ENCODE measurements at places on chromosomes 1 and 21.

DNA sequence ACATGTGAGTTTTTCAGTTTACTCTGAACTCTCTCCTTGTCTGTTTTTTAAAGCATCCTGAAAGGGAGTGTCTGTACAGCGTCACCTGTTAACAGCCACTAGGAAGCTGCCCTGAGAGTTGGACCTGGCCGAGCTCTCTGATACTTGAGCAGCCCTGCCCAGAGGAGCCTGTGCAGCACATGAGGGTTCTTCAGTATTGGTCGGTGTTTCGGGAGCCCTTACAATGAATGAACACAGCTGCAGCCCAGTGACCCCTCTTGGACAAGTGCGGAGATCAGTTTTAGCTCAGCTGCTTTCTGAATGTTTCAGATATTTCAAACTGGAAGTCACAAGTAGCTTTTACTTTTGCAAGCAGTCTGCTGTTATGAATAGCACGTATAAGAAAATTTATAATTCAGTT, 39.2 kb downstream of the ADARB1 start:
- no peak for DNase-seq

DNA sequence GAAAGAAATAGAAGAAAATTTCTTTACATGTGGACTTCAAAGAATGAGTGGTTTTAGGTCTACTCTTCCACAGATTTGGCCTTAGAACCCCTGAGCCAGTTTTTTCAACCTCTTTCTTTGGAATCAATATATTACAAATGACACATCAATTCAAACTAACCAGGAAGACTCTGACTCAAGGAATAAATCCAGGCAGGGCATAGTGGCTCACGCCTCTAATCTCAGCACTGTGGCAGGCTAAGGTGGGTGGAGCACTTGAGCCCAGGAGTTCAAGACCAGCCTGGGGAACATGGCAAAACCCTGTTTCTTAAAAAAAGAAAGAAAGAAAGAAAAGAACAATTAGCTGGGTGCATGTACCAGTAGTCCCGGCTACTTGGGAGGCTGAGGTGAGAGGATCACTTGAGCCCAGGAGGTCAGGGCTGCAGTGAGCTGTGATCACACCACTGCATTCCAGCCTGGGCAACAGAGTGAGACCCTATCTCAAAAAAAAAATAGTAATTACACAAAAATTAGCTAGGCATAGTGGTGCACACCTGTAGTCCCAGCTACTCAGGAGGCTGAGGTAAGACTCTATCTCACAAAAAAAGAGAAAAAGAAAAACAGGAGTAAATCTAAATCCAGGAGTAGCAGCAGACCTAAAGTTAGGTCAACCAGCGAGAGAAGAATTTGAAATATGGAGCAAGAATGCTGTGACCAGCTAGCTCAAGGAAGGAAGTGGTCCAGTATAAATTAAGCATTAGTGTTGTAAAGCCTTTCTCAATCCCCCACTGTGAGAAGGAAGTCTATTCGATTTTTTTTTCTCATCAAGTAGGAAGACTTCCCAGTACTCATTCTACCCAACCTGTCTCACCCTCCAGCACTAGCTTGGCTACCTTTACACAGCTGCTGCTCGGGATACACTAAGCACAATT, 1.9 kb downstream of the SORT1 start:
- no peak for DNase-seq

GRCh38 chr1:202061055-202061454, 50.7 kb downstream of the ELF3 start:
- DNase-seq = no peak

DNA sequence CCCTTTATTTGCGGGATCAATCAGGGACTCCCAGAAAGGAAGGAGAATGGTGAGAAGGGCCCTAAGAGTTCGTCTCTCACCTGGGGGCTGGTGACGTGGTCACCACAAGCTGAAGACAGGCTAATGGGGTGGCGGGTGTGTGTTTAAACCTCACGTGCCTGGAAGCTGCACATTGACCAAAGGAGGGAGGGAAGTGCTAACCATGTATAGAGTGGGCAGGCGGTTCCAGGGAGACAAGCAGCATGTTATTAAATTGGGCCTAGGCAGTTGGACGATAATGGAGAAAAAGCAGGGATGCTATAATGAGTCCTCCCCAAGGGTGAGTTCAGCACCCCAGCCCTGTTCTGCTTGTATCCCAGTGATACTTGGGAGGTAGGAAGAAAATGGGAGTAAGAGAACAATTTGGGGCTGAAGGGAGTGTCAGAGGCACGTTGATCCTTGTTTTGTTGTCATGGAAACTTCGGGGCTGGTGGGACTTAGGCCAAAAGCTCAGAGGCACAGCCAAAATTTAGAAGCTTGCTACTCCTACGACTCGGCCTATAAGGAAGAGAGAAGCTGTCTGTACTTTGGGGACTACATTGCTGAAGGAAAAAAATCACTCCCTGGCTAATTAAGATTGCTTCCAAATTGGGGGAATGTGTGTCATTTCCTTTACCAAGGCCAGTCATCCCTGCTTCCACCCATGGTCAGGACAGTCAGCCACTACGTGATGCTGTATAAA, 33.2 kb upstream of the EPHA8 start:
- no peak for DNase-seq

- no peak for DNase-seq
These were observed 51.6 kb upstream of the ADARB1 start for GRCh38 chr21:45022736-45023135.

GRCh38 chr1:240306673-240307072, 215.0 kb downstream of the FMN2 start:
- no peak for DNase-seq

- DNase-seq = peak; percentile 79
These were observed 14.8 kb downstream of the BCAR3 start for GRCh38 chr1:93666613-93667384.

DNA sequence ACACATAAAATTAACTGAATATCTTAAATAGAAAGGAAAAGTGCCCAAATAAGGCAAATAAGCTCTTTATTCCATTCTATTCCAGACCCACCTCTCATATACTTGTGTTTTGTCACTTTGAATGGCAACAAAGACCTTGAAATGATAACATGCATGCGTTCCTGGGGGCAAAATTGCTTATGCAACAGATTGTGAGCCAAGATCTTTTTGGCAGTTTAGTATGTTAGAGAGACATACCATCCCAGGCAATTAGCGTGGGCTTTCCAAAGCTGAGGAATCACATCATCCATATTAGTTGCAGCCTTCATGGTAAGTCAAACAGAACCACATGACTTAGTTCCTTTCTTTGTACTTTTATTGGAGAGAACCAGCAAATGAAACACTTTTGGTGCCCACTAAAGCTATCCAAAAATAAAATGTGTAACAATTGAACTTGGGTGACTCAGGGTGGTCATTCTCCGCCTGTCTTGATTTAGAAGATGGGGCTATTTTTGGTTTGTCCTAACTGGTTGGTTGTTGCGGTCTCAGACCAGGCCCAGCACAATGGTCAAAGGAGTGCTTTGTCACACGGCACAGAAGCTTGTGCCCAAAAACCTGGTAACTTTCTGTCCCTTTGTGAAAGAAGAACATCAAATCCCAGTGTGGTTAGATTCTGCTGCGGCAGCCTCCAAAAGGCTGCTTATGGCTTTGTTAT, 68.7 kb upstream of the ATF3 start:
- no peak for DNase-seq

DNA sequence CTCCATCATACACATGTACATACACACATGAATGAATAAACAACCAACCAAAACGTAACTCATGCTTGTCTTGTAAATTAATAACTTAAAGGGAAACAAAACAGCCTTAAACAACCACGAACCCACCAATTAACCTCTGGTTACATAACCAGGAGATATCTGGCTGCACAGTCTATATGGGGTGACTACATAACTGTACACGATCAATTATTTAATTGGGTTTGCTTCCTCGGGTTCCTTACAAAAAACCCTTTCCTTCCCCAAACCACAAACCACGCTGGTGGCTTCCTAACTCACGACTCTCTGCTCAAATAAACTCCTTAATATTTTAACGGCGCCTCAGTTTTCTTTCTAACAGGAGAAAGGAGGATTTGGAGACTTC, 744 bp downstream of the ZNF670 start:
- DNase-seq = no peak

DNA sequence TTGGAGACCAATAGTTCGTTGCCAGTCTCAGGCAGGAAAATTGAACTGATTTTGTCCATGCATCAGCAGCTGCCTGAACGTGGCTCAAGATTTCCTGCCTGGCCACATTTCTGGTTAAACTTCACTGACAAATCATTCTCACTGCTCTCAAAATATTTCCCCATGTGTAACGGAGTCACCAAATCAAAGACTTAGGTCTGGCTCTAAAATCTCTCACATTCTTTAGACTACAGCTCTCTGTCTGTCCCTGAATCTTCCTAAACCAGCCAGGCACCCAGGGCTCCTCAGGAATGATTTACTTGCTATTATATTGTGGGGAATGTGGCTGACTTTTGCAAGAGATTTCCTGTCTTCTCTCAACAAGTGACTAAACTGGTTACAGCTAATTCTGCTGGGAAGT, 49.2 kb upstream of the GJA8 start:
- DNase-seq = no peak

DNA sequence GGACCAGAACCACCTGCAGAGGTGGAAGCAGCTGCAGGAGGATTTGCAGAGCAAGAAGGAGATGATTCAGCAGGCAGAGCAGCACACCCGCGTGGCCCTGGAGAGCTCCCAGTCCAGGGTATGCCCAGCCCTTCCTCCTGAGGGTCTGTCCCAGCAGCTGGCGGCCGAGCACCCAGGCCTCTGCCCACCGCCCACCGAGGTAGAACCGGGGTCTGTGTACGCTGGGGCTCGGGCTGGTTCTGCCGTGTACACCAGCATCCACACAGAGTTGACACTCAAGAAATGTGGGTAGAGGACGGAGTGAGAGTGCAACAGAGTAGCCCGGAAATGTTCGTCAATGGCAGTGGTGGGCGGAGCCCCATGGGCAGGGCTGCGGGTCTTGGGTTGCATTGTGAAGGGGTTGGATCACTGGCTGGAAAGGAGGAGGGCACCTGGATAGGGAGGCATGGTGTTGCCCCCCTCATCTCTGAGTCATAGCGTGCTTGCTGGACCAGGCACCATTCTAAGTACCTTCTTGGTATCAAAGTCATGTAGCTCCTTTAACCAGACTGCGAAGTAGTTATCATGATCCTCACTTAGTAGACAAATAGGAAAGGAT, 5.1 kb upstream of the SMIM1 start:
- DNase-seq = no peak

GRCh38 chr21:35227786-35228185, 178.7 kb upstream of the RUNX1 start:
- DNase-seq = no peak

- no peak for DNase-seq
These were observed 8.6 kb downstream of the RAP1A start for GRCh38 chr1:111628153-111628552.

- no peak for DNase-seq
These were observed 13.9 kb upstream of the EDN2 start for GRCh38 chr1:41498391-41498790.

- no peak for DNase-seq
These were observed 335.5 kb downstream of the COL11A1 start for GRCh38 chr1:102772831-102773230.

GRCh38 chr21:34129901-34130715, 56.7 kb downstream of the MRPS6 start:
- peak; percentile 50 for DNase-seq

- peak; percentile 40 for DNase-seq
These were observed 990 bp downstream of the VWA5B1 start for GRCh38 chr1:20291645-20292084.

GRCh38 chr1:3759796-3760195, 7.5 kb downstream of the CCDC27 start:
- DNase-seq = no peak

DNA sequence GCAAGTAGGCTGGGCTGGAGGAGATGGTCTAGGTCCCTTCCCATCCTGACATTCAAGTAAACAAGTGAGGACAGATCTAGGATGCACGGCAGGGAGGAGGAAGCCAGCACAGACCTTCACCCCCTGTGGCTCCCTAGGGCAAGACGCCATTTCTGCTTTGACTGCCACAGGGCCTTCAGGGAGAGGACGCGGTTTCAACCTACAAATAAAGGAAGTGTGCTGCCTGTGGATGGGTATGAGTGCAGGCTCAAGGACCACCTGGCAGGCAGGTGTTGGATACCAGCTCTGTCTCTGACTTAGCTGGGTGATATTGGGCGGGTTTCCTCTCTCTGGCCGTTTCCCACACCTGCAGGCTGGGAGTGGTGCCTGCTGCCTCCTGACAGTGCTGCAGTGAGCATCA, 16.2 kb downstream of the SLC2A1 start:
- DNase-seq = no peak

DNA sequence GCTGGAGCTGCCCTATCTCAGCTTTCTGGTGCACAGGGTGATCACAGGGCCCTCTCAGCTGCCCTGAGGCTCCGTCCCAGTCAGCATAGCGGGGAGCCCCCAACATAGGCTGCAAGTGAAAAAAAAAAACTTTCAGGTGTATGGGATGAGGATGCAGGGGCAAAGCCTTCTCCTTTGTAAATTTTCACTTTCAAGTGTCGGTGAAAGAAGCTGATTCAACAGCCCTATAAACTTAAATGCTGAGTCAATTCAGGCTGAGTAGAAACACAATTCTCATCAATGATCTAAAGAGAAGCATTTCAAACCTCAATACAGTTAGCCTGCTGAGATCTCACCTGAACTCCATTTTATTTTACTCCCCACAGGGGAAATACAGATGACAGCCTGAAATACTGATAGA, 171.2 kb downstream of the SEC16B start:
- no peak for DNase-seq

GRCh38 chr1:148318123-148318903, 164.8 kb downstream of the PPIAL4G start:
- peak; percentile 45 for DNase-seq

DNA sequence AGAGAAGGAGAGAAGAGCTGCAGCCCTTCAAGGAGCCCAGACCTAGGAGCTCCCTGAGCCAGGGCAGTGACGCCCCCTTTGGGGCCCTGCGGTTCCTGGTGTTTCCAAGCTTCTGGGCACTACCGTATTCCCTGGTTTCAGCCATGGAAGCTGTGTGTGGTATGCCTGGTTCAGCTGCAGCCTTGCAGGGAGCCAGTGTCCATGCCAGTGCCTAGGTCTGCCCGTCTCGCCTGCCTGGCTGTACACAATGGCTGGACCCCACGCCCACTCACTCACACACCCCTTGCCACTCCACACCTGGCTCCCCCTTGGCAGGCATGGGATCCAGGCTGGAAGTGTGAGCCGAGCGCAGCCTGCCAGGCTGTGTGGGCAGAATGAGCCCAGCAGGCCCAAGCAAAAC, 87.7 kb downstream of the ADARB1 start:
- DNase-seq = no peak

DNA sequence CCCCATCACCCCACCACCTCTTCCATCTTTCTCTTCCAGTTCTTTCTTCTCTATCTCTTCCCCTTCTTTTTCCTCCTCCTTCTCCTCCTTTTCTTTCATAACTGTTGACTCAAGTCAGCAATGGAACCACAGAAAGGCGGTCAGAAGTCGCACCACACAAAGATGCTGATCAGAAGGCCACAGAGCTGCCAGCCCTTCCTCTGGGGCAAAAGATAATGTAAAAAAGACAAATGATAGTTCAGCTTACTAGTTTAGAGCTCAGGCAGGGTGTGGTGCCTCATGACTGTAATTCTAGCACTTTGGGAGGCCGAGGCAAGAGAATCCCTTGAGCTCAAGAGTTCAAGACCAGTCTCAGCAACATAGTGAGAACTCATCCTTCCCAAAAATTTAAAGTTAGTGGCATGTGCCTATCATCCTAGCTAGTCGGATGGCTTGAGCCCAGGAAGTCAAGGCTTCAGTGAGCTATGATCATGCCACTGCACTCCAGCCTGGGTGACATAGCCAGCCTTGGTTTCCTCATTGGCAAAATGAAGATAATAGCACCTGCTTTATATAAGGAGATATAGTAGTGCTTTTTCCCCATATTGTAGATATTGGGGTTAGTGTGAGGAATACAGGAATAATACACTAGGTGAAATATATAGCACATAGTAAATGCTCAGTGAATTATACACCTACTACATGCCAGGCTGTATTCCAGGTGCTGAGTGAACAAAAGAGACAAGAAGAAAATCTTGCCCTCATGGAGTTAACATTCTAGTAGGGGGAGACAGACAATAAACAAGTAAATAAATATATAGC, 12.5 kb upstream of the IGSF3 start:
- DNase-seq = no peak

Data from ELF-1 (cell line).